ENCODE measurements at places on chromosomes 3 and 15.

DNA sequence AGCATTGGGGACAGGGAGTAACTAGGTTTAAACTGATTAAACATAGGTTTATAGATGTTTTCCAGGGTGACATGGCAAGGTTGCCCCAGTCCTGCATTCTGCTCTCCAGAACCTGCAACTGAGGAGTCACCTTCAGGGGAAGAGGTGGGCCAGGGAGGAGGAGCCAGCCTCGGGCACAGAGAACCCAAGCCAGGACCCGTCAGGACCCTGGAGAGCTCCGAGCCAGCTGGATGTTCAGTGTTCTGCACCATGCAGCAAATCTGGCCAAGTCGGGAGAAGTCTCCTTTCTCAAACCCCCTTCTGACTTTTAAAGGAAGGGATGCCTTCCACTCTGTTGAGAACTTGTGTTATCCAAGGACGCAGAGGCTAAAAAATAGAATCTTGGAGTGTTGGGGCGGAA lies 62.1 kb upstream of the SLC6A11 start:
- peak; percentile 46 for DNase-seq

- no peak for DNase-seq
Observed at GRCh38 chr3:102223132-102223531, 211.7 kb upstream of the ZPLD1 start.

GRCh38 chr15:76311100-76311953 lies at the start of gene ETFA:
Gene ETFA (minus strand): TSS chr15:76311469. CDS start chr15:76311388, 81 bp downstream.
- peak; percentile 88 for DNase-seq

DNA sequence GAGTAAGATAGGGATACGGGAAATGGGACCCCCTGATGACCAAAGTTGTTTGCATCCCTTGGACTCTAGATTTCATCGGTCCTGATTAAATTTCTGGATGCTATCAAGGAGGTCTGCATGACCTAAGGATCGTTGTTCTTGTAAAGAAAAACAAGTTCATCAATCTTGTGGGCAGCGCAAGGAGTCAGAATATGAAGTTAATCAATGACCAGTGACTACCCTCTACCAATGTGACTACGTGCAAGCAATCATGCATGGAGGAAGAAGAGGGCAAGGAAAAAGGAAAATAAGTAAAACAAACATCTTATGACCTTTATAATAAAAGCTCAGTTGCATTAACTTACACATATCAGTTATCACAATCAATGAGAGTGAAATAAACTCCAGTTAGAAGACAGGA lies 139.7 kb downstream of the RTP4 start:
- DNase-seq = no peak

DNA sequence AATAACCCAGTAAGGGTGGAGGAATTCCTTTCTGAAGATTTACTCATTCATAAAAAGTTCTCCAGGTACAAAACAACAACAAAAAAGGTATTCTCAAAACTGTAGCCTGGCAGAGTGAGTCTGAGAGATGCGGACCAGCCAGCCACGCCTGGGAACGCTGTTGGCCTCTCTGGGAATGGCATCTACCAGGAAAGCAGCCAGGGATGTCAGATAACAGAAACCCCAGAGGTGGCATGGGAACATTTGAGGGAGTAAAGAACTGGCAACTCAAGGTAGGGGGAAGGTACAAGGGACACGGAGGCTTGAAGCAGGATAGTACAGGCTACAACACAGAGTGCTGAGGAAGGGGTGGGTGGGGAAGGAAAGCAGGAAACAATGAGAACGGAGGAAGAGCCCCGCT lies 7.1 kb upstream of the AP3S2 start:
- no peak for DNase-seq

GRCh38 chr15:60969658-60970057 lies 259.4 kb downstream of the RORA start:
- DNase-seq = no peak

DNA sequence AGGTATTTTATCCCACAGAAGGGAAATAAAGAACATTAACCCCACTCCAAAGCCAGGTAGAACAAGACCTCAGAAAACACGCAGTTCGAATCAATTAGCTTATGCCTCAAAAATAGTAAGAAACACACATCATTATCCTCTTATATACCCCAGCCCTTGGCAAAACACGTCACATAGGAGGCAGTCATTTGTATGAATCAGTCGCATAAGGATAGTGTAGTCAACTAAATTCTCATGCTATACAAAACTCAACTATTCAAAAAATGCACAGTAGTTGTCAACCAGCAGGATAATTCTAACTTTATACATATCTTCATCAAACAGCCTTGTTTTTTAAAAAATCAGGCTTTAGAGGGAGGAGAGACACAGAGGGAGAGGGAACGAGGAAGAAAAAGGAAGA lies 298.4 kb downstream of the FOXP1 start:
- no peak for DNase-seq
